Neural progenitor cell (in vitro differentiated cells): ENCODE measurements at places on chromosomes 13 and 19. TPM values are rescaled to one million over a fixed set of nuclear protein-coding genes. Genes with fewer than 3 reads are reported as not detected.
A peak's percentile ranks its signal among the peaks of the same experiment; 100 is the strongest.

The ANKRD24 gene
- 0.15 and 2.3 TPM in 2 replicates for total RNA-seq

The PGLYRP1 gene
- total RNA-seq, result not detected in 2 replicates

The PCDH20 gene
- total RNA-seq, result 0.17 and 0.31 TPM in 2 replicates

The KIR2DL3 gene
- not detected in 2 replicates for total RNA-seq

The GPC6 gene
- total RNA-seq, result 34.7 and 42.9 TPM in 2 replicates

The ZGLP1 gene
- total RNA-seq, result 2.4 and 4.6 TPM in 2 replicates

The KLK15 gene
- not detected in 2 replicates for total RNA-seq

The ZNF681 gene
- total RNA-seq, result 11.4 and 16.7 TPM in 2 replicates

The CGB1 gene
- total RNA-seq, result not detected in 2 replicates

The KIR2DL4 gene
- not detected in 2 replicates for total RNA-seq

The SYCN gene
- not detected in 2 replicates for total RNA-seq

The FXYD1 gene
- 0.46 TPM in 1 of 2 replicates, not detected in the other for total RNA-seq

The EDNRB gene
- 2.0 and 2.2 TPM in 2 replicates for total RNA-seq

The SIGLECL1 gene
- not detected in 2 replicates for total RNA-seq

GRCh38 chr13:97629601-97630272 lies 195.8 kb downstream of the RAP2A start:
- no peak for DNase-seq

GRCh38 chr13:99982036-99982730 lies 599 bp downstream of the ZIC2 start:
- DNase-seq, result peak; percentile 77

GRCh38 chr19:8459520-8460270 lies 14.9 kb downstream of the HNRNPM start:
- DNase-seq, result no peak

DNA sequence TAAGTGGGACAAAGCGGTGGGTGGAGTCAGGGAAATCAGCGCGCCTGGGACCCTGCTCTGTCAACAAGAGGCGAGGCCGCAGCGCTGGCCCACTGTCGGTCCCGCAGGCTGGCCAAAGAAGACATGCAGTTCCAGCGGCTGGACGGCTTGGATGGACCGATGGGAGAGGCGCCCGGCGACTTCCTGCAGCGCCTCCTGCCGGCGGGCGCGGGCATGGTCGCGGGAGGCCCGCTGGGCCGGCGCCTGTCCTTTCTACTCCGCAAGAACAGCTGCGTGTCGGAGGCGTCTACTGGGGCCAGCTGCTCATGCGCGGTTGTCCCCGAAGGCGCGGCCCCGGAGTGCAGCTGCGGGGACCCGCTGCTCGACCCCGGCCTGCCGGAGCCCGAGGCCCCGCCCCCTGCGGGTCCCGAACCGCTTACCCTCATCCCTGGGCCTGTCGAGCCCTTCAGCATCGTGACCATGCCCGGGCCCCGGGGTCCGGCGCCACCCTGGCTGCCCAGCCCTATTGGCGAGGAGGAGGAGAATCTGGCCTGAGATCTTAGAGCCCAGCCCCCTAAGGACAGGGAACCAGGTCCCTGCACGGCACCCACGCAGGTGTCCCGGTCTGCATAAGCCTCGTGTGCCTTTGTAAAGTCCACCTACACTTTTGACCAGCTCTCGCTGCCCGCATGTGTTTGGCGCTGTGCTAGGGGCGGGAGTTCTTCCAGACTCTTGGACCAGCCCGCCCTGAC lies 6.1 kb downstream of the BEST2 start:
- peak; percentile 90 for DNase-seq

- no peak for DNase-seq
These were observed 8.0 kb downstream of the MYO1F start for GRCh38 chr19:8569066-8569771.

DNA sequence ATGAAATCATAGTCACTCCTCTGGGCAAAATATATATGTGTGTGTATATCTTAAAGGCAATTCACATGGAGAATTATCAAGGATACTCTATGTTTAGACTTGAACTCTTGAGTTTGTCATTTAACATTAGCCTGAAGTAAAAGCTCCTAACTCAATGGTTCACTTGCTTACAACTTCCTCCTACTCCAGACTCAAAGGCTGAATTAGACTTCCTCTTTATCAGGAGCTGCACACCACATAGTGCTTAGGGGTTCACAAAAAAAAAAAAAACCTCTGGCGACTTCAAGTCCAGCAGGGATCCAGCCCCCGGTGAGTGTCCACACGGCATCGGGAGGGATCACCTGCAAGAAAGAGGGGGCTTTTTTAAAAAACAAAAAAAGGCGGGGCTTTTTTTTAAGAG lies 68.2 kb upstream of the LSM14A start:
- DNase-seq, result no peak

GRCh38 chr13:26673890-26674289 lies 86.7 kb downstream of the GPR12 start:
- DNase-seq, result no peak

- no peak for DNase-seq
These were observed 40.1 kb downstream of the RFX2 start for GRCh38 chr19:6070207-6070681.

GRCh38 chr13:27353166-27353583 lies 71.2 kb upstream of the GTF3A start:
- no peak for DNase-seq

GRCh38 chr19:748274-748598 lies 2.7 kb upstream of the MISP start:
- no peak for DNase-seq

GRCh38 chr13:23898101-23898500 lies 799 bp upstream of the C1QTNF9B start:
- no peak for DNase-seq

- DNase-seq, result no peak
These were observed 31.1 kb downstream of the TRPM4 start for GRCh38 chr19:49188626-49189200.

- DNase-seq, result no peak
These were observed 1.2 kb downstream of the RAB11B start for GRCh38 chr19:8391198-8392016.

GRCh38 chr19:1396019-1396767 lies 5.1 kb downstream of the GAMT start:
- no peak for DNase-seq

DNA sequence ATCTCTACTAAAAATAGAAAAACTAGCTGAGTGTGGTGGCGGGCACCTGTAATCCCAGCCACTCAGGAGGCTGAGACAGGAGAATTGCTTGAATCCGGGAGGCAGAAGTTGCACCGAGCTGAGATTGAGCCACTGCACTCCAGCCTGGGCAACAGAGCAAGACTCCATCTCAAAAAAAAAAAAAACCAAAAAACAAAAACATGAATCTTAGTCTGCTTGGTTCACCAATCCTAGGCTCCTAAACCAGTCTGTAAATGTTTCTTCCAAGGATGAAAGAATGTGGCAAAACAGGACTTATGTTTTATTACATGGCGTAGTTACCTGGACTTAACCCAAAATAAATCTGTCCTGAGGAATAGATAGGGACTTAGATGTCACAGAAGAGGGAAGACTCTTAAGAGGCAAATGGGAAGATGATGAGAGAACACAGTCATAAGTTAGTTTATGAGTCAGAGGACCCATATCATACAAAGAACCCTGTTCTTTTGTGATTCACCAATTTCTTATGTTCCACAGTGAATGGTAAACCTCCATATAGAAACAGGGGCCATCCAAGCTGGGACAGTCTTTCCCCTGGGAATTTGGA lies 6.9 kb upstream of the FBXL3 start:
- no peak for DNase-seq

DNA sequence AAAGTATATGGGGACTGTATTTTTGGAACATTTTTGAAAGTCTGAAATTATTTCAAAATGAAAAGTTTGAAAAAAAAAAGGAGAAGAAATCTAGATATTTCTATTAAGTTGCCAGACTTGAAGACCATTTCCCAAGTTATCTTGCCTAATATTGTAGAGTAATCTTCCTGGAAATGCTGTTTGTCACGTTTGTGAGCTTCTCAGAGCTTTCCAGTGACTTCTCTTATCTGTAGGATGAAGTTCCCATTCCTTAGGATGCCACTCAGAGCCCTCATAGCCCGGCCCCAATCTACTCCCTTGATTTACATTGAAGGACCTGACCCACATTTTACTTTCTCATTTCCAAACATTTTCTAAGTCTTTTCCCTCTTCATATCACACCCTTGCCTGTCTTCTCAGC lies 23.6 kb downstream of the CEACAM8 start:
- no peak for DNase-seq

DNA sequence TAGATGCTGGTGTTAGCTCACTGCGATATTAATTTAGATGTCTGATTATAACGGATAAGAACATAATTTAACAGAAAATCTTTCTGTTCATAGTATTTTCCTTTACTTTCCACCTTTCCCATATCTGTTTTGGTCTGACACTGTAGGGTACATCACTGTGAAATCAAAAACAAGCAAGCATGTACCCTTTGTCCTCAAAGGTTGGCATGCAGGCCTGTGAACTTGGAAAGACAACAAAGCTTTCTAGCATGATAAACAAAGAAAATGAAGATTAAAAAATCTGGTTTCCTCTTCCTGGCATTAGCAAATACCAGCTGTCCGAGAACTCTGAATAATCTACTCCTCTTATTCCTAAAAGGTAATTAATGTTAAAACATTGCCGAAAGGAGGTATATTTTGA lies 31.6 kb downstream of the THSD1 start:
- DNase-seq, result no peak

DNA sequence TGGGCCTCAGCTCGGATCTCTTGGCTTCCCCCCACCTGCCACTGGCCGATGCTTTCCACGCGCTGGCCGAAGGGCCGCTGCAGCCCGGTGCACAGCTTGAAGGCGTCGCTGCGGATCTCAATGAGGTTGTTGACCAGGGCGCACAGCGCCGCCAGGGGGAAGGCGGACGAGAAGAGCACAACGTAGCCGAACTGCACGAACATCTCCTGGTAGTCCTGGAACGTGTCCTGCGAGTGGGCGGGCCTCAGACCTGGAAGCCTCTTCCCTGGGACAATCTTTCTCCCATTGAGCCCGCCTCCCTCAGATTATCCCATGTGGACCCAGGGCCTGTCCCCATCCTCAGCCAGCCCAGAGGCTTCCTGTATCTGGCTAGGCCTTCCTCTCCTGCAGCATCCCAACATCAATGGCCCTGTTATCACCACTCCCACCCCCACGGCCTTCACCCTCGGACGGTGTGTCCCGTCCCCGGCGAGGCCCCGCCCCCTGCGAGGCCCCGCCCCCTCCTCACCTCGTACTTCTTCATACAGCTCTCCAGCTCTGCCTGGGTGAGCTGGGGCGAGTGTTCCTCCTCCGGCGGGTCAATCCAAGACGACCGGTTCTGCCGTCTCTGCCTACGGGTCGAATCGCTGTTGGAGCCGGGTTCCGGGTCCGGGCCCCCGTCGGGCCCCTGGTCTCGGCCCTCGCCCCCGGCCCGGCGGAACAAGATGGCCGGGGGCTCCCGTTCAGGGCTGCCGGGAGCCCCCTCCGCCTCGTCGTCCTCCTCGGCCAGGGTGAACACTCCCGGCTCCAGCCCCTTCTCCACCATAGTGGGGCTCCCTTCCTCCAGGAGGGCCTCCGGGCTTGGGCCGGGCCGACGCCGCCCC lies 6.8 kb downstream of the ANO8 start:
- DNase-seq, result peak; percentile 96

GRCh38 chr19:799076-799881 lies 2.0 kb downstream of the PTBP1 start:
- DNase-seq, result peak; percentile 79

- DNase-seq, result no peak
These were observed 3.2 kb downstream of the CEACAM5 start for GRCh38 chr19:41711376-41712261.

DNA sequence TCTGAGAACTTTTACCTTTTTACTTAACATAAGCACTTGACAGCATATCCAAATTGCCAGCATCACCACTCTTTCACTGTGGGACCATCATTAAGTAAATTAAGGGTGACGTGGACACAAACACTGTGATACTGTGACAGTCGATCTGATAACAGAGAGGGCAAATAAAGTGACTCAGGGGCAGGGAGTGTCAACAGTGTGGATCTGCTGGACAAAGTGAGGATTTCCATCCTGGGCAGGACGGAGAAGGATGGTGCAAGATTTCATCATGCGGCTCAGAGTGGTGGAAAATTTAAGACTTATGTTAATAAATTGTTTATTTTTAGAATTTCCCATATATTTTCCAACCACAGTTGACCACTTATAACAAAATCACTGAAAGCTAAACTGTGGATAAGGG lies 60.0 kb upstream of the WDFY2 start:
- DNase-seq, result no peak

- no peak for DNase-seq
These were observed 1.1 kb downstream of the CCNE1 start for GRCh38 chr19:29812881-29813275.

GRCh38 chr13:33362986-33363727 lies 77.6 kb upstream of the STARD13 start:
- DNase-seq, result no peak

GRCh38 chr19:54199401-54199800 lies 1.3 kb upstream of the RPS9 start:
- no peak for DNase-seq

DNA sequence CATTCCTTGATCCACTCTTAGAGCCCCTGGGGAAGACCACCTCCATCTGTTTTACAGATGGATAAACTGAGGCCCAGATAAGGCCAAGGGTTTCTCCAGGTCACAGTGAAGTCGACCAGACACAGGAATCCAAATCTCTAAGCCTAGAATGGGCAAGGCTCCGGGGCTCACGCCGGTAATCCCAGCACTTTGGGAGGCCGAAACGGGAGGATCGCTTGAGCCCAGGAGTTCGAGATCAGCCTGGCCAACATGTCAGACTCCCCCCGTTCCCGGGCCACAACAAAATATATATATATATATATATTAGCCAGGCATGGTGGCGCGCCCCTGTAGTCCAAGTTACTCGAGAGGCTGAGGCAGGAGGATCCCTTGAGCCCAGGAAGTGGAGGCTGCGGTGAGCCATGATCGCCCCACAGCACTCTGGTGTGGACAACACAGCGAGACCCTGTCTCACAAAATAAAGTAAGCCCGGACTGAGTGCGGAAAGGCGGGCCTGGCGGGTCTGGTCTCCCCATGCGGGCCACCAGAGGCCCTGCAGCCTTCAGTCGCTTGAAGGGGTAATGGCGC lies 615 bp upstream of the RPL13A start:
- no peak for DNase-seq

DNA sequence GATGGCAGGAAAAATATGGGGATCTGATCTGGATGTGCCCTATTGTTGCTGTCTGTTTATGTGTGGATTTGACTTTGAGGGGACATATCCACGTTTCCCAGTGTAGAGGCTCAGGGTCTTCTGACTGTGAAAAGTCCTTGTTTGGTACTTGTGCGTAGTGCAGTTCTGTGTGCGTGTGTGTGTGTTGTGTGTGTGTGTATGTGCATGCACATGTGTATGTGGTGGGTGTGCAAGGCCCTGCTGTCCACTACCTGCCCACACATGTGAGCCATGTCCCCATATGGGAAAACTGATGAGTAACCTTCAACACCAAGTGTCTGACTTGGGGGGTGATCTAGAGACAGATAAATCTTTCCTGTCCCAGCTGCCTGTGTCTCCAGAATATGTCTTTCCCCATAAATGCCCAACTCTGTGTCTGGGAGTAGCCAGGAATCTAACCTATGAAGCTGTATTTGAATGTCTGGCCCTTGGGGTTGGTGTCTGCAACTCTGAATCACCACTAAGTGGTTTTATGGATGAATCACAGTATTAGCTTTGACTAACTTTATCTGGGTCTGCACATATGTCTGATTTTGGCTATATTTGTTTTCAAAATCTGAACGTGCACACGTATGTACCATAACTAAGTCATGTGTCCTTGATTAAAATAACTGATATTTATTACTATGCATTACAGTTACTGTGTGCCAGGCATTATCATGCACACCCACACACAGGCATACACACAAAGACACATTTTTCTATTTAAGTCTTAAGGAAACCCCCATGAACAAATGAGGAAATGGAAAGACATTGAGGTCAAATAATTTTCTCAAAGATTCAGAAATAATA lies 17.4 kb downstream of the KLK2 start:
- no peak for DNase-seq

- no peak for DNase-seq
These were observed 708.1 kb upstream of the ARGLU1 start for GRCh38 chr13:107275945-107276614.
